CD14-positive monocyte (primary cell): ENCODE measurements at places on chromosomes 3 and 15.
A peak's percentile ranks its signal among the peaks of the same experiment; 100 is the strongest.

DNA sequence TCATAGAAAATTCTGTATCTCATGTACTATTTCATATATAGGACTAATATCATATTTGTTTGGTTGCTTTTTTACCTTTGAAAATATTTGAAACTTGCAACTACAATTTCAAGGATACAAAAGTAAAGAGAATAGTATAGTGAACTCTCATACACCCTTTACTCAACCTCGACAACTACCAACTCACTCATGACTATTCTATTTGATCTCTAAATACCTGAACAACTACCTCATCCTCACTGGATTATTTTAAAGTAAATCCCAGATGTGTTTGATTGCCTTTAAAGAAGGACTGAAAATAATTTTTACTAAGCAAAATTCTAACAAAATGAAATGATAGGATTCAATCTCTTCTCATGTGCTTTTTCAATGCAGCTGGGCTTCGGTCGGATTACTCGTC, 12.1 kb downstream of the TMPRSS7 start:
- DNase-seq, result no peak
- H3K36me3 ChIP-seq, result no peaks in the 10 kb centered on the region
- no peaks in the 10 kb centered on the region for H3K27me3 ChIP-seq
- H3K27ac ChIP-seq, result no peak overlapping the region

GRCh38 chr3:123800362-123800682, 83.8 kb downstream of the MYLK start:
- H3K4me1 ChIP-seq, result no peaks in the 10 kb centered on the region
- DNase-seq, result no peak
- H3K27ac ChIP-seq, result no peak overlapping the region
- no peaks in the 10 kb centered on the region for H3K27me3 ChIP-seq
- H3K4me3 ChIP-seq, result no peak overlapping the region

GRCh38 chr3:112829046-112829445, 17.6 kb downstream of the CD200R1L start:
- H3K4me3 ChIP-seq, result no peak overlapping the region
- no peaks in the 10 kb centered on the region for H3K27me3 ChIP-seq

DNA sequence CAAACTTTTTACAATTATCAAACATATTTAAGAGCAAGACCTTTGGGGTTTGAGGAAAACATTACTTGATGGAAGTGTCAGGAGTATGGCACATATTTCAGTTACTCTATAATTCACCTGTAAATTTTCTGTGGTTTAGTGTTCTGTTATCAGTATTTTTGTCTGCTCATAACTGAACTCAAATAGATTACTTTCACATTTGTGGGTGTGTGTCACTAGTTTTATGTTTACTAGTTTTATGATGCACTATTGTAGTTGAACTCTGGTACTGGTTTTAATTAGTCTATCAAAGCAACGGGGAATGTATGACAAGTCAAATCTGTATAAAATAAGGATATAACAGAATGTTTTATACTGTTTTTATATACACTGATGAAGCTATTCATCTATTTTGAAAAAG, 27.2 kb downstream of the OXSM start:
- no peak overlapping the region for H3K4me3 ChIP-seq
- no peak for DNase-seq
- H3K27ac ChIP-seq, result no peak overlapping the region
- no peaks in the 10 kb centered on the region for H3K36me3 ChIP-seq
- no peaks in the 10 kb centered on the region for H3K4me1 ChIP-seq
- H3K27me3 ChIP-seq, result no peaks in the 10 kb centered on the region

- DNase-seq, result no peak
- peaks cover 12% of the 10 kb centered on the region for H3K4me1 ChIP-seq
- no peak overlapping the region for H3K4me3 ChIP-seq
- no peak overlapping the region for H3K27ac ChIP-seq
Measured at GRCh38 chr3:148741219-148741618, 43.5 kb downstream of the AGTR1 start.

DNA sequence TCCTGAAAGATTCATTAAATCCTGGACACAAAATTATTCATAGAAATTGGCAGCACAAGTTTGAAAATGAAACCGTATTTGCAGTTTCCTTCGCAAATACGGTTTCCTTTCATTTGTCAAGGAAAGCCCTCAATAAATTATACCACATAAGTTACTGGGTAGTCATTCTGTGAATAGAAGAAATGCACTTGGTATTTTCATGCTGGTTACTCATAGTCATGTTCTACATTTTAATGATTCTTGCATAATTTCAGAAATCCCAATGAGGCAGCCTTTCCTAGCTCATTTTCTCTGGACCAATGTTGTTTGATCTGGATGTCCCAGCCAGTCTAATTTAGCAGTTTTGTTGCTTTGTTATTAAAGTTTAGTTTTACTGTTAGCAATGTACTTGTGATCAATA, 43.2 kb downstream of the MINAR1 start:
- H3K4me1 ChIP-seq, result no peaks in the 10 kb centered on the region
- no peak for DNase-seq
- H3K27me3 ChIP-seq, result no peaks in the 10 kb centered on the region
- no peak overlapping the region for H3K4me3 ChIP-seq
- no peak overlapping the region for H3K27ac ChIP-seq

- H3K27me3 ChIP-seq, result peaks cover 4% of the 10 kb centered on the region
- DNase-seq, result no peak
- H3K4me3 ChIP-seq, result no peak overlapping the region
- H3K4me1 ChIP-seq, result no peaks in the 10 kb centered on the region
- H3K36me3 ChIP-seq, result no peaks in the 10 kb centered on the region
Measured at GRCh38 chr15:65369651-65370050, 8.2 kb downstream of the IGDCC3 start.

DNA sequence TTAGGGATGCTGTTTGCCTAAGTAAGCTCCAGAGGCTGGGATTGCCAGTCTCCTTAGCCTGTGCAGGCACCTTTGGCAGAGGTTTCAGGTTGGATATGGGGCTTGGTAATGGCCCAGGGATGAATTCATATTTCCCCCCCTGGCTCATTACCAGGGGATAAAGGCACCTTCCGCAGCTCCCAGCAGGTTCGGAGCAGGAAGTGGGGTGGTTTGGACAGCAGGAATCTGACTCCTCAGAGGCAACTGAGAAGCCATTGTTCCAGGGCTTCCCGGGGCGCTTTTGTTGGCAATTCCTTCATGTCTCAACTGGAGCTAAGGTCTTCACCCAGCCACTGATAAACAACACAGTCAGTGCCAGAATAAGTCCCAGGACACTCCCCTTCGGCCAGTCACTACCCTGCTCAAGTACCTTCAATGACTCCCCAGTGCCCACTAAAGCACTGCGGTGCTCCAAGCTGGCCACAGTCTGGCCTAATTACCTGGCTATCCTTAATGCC, 85.3 kb upstream of the SLC6A6 start:
- H3K27me3 ChIP-seq, result no peaks in the 10 kb centered on the region
- no peak for DNase-seq
- H3K27ac ChIP-seq, result no peak overlapping the region

GRCh38 chr3:49781415-49782199, 4.7 kb downstream of the IP6K1 start:
- peaks cover 19% of the 10 kb centered on the region for H3K36me3 ChIP-seq
- H3K4me3 ChIP-seq, result no peak overlapping the region
- peaks cover 11% of the 10 kb centered on the region for H3K4me1 ChIP-seq
- H3K27ac ChIP-seq, result no peak overlapping the region
- no peak for DNase-seq

GRCh38 chr15:95170561-95171380, 939.4 kb downstream of the MCTP2 start:
- no peaks in the 10 kb centered on the region for H3K36me3 ChIP-seq
- DNase-seq, result no peak
- H3K27ac ChIP-seq, result no peak overlapping the region
- H3K4me3 ChIP-seq, result no peak overlapping the region

- H3K4me3 ChIP-seq, result no peak overlapping the region
- H3K27ac ChIP-seq, result no peak overlapping the region
- no peaks in the 10 kb centered on the region for H3K27me3 ChIP-seq
- no peaks in the 10 kb centered on the region for H3K4me1 ChIP-seq
- H3K36me3 ChIP-seq, result no peaks in the 10 kb centered on the region
Measured at GRCh38 chr15:78225783-78226541, 8.4 kb downstream of the ACSBG1 start.

- H3K27ac ChIP-seq, result no peak overlapping the region
- H3K36me3 ChIP-seq, result no peaks in the 10 kb centered on the region
- peaks cover 49% of the 10 kb centered on the region for H3K4me1 ChIP-seq
- H3K4me3 ChIP-seq, result no peak overlapping the region
Measured at GRCh38 chr3:50296721-50297383, 2.4 kb downstream of the HYAL3 start.

GRCh38 chr15:48355377-48355776, 24.1 kb downstream of the DUT start:
- no peaks in the 10 kb centered on the region for H3K27me3 ChIP-seq
- H3K36me3 ChIP-seq, result no peaks in the 10 kb centered on the region
- H3K4me3 ChIP-seq, result no peak overlapping the region
- no peak for DNase-seq
- H3K27ac ChIP-seq, result no peak overlapping the region

GRCh38 chr15:40266828-40267304, 16.0 kb downstream of the ANKRD63 start:
- H3K4me3 ChIP-seq, result no peak overlapping the region
- no peaks in the 10 kb centered on the region for H3K36me3 ChIP-seq
- no peak overlapping the region for H3K27ac ChIP-seq
- no peaks in the 10 kb centered on the region for H3K27me3 ChIP-seq
- DNase-seq, result peak; percentile 40
- H3K4me1 ChIP-seq, result no peaks in the 10 kb centered on the region

DNA sequence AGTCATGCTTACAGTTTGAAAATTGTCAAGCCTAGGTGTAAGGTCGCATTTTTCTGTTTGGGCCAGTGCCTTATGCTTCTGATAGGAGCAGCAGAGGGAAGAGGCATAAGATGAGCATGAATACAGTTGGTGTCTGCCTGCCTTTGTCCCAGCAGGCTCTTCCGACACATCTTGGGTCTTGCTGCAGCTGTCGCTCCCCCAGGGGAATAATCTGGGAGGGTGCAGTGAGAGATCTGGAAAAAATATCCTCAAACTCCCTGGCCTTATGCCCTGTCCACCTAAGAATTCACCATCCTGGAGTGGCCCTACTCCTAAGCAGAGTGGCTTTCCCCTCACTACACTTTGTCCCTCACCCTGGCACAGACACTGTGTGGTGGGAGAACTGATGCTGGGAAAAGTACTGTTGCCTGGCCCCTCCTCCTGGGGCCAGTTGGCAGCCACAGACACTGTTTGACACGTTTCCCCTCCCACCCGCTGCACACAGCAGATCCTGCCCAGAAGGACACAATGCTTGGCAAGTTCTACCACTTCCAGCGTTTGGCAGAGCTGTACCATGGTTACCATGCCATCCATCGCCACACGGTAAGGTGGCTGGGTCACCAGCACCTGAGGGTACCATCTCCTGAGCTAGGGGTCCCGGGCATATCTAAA, 21.1 kb upstream of the RHO start:
- H3K36me3 ChIP-seq, result peaks cover 13% of the 10 kb centered on the region
- no peak overlapping the region for H3K27ac ChIP-seq
- H3K27me3 ChIP-seq, result no peaks in the 10 kb centered on the region
- no peak overlapping the region for H3K4me3 ChIP-seq
- peaks cover 4% of the 10 kb centered on the region for H3K4me1 ChIP-seq

- peaks cover 10% of the 10 kb centered on the region for H3K4me1 ChIP-seq
- no peak overlapping the region for H3K4me3 ChIP-seq
- H3K36me3 ChIP-seq, result no peaks in the 10 kb centered on the region
- no peak for DNase-seq
- H3K27ac ChIP-seq, result no peak overlapping the region
- no peaks in the 10 kb centered on the region for H3K27me3 ChIP-seq
Measured at GRCh38 chr3:129218742-129219141, 30.7 kb upstream of the COPG1 start.

DNA sequence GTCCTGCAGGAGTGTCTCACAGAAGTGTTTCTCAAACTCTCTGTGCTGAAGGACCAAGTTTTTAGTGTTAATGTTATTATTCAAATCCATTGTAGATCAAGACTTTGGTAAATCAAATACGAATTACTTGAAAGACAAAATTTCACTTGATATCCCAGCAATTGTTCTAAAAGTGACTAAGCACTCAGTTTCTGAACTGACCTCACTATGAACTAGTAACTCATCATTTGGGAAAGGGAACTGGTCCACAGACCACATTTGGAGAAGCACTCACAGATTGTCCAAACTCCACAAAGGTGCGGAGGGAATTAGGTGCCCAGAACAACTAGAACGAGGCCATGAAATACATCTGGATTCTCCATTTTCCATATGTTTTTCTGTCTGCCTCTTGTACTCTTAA, 25.6 kb downstream of the FAM43A start:
- H3K36me3 ChIP-seq, result no peaks in the 10 kb centered on the region
- no peaks in the 10 kb centered on the region for H3K27me3 ChIP-seq
- no peak overlapping the region for H3K27ac ChIP-seq

GRCh38 chr15:28932361-28932760, 46.6 kb downstream of the APBA2 start:
- H3K27me3 ChIP-seq, result no peaks in the 10 kb centered on the region
- no peak for DNase-seq
- no peak overlapping the region for H3K27ac ChIP-seq
- no peaks in the 10 kb centered on the region for H3K4me1 ChIP-seq
- H3K4me3 ChIP-seq, result no peak overlapping the region
- no peaks in the 10 kb centered on the region for H3K36me3 ChIP-seq

GRCh38 chr3:126464997-126465396, 10.7 kb downstream of the ZXDC start:
- peaks cover 51% of the 10 kb centered on the region for H3K4me1 ChIP-seq
- no peak overlapping the region for H3K4me3 ChIP-seq
- no peak for DNase-seq

GRCh38 chr3:109819734-109820133, 482.4 kb upstream of the DPPA4 start:
- H3K4me3 ChIP-seq, result no peak overlapping the region
- H3K4me1 ChIP-seq, result no peaks in the 10 kb centered on the region
- DNase-seq, result no peak
- H3K27ac ChIP-seq, result no peak overlapping the region
- no peaks in the 10 kb centered on the region for H3K36me3 ChIP-seq
- no peaks in the 10 kb centered on the region for H3K27me3 ChIP-seq

GRCh38 chr3:40841570-40842109, 316.9 kb downstream of the ZNF621 start:
- no peaks in the 10 kb centered on the region for H3K36me3 ChIP-seq
- H3K4me1 ChIP-seq, result no peaks in the 10 kb centered on the region
- no peak overlapping the region for H3K4me3 ChIP-seq
- H3K27ac ChIP-seq, result no peak overlapping the region
- DNase-seq, result no peak
- no peaks in the 10 kb centered on the region for H3K27me3 ChIP-seq
